AG08395 (cell line): ENCODE measurements at places on chromosomes 6 and 20.
A peak's percentile ranks its signal among the peaks of the same experiment; 100 is the strongest.

GRCh38 chr6:85792254-85792653, 149.6 kb upstream of the SYNCRIP start:
- no peak for DNase-seq

DNA sequence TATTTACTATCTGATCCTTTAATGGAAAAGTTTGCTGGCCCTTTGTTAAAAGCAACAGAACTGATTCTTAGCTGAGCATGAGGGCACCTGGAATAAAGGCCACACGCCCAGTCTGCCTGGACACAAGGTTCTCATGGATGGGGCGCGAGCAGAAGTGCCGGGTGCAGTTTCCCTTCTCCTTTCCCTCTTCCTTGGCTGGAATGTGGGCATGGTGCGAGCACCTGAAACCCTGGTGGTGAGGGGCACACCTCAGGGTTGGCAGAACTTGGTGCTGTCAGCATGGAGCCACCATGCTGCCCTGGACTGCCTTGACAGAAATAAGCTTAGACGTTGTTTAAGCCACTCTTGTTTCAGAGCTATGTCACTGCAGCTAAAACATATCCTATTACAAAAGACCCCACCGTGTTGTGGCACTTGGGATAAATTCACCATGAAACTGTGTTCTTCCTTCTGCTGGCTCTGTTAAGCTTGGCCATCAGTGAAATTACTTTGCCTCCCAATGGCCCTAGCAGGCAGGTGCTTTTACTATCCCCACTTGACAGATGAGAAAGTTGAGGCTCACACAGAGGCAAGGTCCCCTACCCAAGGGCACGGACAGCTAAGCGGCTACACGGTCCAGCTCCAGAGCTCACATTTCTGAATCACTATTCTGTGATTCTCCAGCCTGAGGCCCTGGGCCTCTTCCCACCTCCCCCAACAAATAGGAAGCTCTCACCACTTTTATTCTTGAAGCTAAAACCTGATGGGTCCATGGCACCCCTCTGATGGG, 115.9 kb downstream of the PREX1 start:
- DNase-seq: no peak

- DNase-seq: no peak
Observed at GRCh38 chr6:54266400-54266923, 41.8 kb upstream of the TINAG start.

DNA sequence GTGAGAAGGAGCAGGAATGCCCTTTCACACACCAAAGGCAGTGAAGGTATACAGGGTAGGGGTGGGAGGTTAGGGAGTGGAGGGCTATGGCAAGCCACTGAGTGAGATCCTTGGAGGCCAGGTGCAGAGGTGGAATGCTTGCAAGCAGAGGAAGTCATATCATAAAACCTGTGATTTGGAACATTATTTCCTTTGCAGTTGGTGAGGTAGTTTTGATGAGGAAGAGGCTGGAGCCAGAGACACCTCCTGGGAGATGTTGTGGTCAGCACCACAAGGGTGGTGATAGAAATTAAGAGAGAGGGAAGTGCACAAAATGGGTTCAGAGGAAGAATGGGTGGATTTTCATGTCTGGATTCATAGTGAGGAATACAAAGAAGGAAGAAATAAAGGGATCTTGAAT, 73.0 kb downstream of the PLCB4 start:
- no peak for DNase-seq

- DNase-seq: peak; percentile 20
Observed at GRCh38 chr20:53660947-53661381, 67.3 kb upstream of the ZNF217 start.

- DNase-seq: no peak
Observed at GRCh38 chr6:140044626-140045025, 670.2 kb upstream of the CITED2 start.

- DNase-seq: no peak
Observed at GRCh38 chr6:26243752-26244151, 121.2 kb upstream of the BTN3A2 start.

DNA sequence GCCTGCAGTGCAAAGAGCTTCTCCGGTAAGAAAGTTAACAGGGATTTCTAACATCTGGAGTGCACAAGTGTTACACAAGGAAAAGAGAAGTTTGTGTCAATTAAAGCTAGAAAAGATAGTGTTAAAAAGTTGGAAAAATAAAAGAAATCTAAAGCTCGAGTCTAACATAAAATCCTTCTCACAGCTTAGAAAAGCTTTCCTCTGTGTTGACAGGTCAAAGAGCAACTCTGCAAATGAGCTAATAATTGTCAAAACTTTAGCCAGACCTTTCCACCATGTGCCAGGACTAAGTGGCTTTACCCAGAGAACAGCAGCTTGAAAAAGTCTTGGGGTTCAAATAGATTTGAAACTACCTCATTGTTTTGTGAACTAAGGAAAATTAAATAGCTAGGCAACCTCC, 14.8 kb downstream of the PTPRK start:
- DNase-seq: no peak

DNA sequence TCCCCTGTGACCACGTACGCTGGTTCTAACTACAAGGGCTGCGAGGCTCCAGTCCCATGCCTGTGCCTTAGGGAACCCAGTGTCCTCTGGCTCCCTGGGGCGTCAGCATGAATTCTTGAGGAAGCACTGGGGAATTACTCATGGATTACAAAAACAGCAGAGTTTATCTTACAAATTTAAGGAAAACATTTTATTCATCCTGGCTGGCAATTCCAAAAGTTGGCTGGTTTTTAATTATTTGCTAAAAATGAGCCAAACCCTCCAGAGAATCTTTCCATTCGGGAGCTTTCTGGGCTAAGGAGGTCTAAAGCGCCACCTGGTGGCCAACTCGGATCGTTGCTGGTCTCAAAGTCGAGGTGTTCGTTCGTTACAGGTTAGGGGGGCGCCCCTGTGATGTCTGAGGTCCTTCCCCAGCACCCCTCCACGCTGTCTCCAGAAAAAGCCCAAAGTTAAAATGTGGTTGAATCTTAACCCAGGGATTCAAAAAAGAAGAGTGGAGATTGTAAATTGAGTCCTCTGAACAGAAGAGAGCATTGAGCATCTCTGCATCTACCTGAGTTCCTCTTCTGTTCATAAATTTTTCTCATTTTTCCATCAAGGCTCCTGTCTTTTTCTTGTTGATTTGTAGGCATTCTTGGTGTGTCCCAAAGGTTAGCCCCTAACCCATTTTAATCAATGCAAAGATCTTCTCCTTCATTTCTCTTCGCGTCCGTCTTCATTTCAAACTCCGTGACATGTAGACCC, 99.4 kb downstream of the BFSP1 start:
- DNase-seq: peak; percentile 68

- DNase-seq: no peak
Observed at GRCh38 chr6:155854787-155855186, 399.1 kb upstream of the NOX3 start.
